ENCODE measurements at places on chromosomes 6 and 20. TPM values are rescaled to one million over a fixed set of nuclear protein-coding genes. Genes with fewer than 3 reads are reported as not detected.

RNF182 gene
- 0.76 TPM for total RNA-seq

DNA sequence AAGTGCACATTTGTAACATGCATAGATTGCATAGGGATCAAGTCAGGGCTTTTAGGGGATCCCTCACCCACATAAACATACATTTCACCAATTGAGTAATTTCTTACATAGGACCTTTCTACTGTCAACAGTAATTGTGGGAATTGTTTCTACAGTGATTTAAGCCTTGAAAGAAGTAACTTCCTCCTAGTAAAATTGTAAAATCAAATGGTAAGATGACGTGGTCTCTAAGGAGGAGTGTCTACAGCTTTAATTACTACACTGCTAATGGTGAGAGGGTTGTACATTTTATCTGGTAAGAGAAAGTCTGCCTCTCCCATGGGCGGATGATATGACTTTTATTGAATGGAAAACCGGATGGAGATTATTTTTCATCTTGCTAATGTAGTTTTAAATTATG is 98.0 kb downstream of the RPP40 start:
- no peak overlapping the region for H3K4me3 ChIP-seq

- H3K27me3 ChIP-seq, result no peaks in the 10 kb centered on the region
- no peak for DNase-seq
- H3K36me3 ChIP-seq, result 0 out of 2 replicates have a peak, but pooled peaks cover 4% of the 10 kb centered on the region
- H3K27ac ChIP-seq, result no peak overlapping the region
- no peaks in the 10 kb centered on the region for H3K4me1 ChIP-seq
- no peak overlapping the region for H3K4me3 ChIP-seq
Measured at GRCh38 chr6:161809971-161810370, 536.1 kb upstream of the AGPAT4 start.

GRCh38 chr6:31158140-31158862 is at the start of gene TCF19:
TSS of gene TCF19 (plus strand) at chr6:31158589. CDS start at chr6:31159470, 881 bp downstream.
- peaks cover 1% of the 10 kb centered on the region for H3K27me3 ChIP-seq
- peak; percentile 99 for DNase-seq
- H3K27ac ChIP-seq, result peak within 1 kb of the TSS; percentile 83
- H3K4me3 ChIP-seq, result peak within 1 kb of the TSS; percentile 98

GRCh38 chr6:111799576-111800258 is 73.5 kb downstream of the FYN start:
- H3K27ac ChIP-seq, result peak overlapping the region; percentile 42
- H3K36me3 ChIP-seq, result no peaks in the 10 kb centered on the region
- H3K4me1 ChIP-seq, result peaks cover 64% of the 10 kb centered on the region
- H3K27me3 ChIP-seq, result no peaks in the 10 kb centered on the region
- DNase-seq, result no peak

DNA sequence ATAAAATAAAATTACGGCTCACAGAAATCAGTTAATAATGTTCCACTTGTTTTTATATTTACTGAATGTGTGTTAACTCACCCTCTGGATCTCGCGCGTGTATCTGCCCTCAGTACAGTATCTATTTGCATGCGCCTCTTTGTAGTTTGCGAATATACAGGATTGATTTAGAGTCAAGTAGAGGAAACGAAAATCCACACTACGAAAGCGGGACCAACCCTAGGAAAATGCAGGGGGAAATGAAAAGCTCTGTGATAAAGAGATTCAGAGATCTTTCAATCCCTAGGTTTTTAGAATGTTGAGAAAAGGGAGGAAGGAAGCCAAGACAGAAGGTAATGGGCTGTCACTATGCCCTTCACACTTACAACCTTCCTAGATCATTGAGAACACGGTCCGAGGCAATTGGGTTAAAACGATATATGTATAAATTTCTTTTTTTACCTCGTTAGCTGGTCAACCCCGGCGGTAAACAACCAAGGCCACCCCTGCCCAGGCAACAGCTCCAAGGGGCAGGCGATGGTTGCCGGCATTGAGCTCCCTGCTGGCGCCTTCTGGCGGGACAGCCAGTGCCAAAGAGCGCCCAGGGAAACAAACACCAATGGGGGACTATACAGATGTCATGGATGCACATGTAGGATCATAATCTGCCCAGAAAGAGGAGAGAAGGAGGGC is 792 bp upstream of the FUT9 start:
- H3K27me3 ChIP-seq, result no peaks in the 10 kb centered on the region
- H3K4me1 ChIP-seq, result no peaks in the 10 kb centered on the region
- DNase-seq, result no peak
- no peaks in the 10 kb centered on the region for H3K36me3 ChIP-seq

All from HFFc6 (cell line).